ENCODE measurements at places on chromosomes 2 and 18. TPM values are rescaled to one million over a fixed set of nuclear protein-coding genes. Genes with fewer than 3 reads are reported as not detected.

Gene CNTNAP5
- not detected for total RNA-seq

Gene VWC2L
- total RNA-seq, result not detected

Gene SKOR2
- not detected for total RNA-seq

Gene MYL12A
- 560 TPM for total RNA-seq

Gene PCARE
- total RNA-seq, result not detected

Gene TUBA4B
- not detected for total RNA-seq

Gene COX7A2L
- total RNA-seq, result 162 TPM

Gene PID1
- total RNA-seq, result 15.4 TPM

Gene EVX2
- total RNA-seq, result not detected

Gene ORMDL1
- total RNA-seq, result 62.0 TPM

Gene ALK
- not detected for total RNA-seq

Gene POTEJ
- not detected for total RNA-seq

Gene CHRNA1
- total RNA-seq, result under 0.01 TPM

Gene CTAGE1
- total RNA-seq, result not detected

Gene TEKT4
- total RNA-seq, result not detected

Gene CYP27A1
- 54.0 TPM for total RNA-seq

Gene ASTL
- not detected for total RNA-seq

Gene PLCD4
- 14.2 TPM for total RNA-seq

Gene MTIF2
- total RNA-seq, result 44.3 TPM
